ENCODE measurements at places on chromosomes 2 and 18.
A peak's percentile ranks its signal among the peaks of the same experiment; 100 is the strongest.

GRCh38 chr2:231308219-231308618 lies 87.3 kb upstream of the B3GNT7 start:
- no peak for DNase-seq

DNA sequence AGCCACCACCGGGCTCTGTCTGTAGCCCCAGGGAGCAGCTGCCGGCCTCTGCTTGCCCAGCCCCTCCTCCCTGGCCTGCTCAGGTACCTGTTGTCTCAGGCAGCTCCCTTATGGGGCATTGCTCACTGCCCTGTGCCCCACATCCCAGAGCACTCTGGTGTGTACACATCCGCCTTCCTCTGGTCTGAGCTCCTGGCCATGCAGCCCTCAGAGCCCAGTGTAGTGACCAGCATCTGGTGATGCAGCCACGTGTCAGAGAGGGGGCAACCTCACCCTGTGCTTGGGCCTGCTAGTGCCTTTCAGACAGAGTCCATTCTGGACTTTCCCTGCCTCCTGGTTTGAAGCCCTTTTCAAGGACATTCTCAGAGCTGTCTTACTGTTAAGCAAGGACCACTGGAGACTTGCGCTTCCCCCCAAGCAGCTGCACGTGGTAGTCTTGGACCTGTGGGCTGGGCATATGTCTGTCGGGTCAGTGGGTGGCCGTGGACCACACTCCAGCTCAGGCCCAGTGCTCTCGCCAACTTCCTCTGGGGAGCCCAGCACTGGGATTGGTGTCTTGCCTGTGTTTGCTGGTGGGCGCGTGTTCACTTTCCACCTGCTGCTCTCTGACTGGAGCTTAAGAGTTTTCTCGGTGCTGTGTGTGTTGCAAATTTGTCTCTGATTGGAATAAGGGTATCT lies 30.7 kb downstream of the DGKD start:
- no peak for DNase-seq

DNA sequence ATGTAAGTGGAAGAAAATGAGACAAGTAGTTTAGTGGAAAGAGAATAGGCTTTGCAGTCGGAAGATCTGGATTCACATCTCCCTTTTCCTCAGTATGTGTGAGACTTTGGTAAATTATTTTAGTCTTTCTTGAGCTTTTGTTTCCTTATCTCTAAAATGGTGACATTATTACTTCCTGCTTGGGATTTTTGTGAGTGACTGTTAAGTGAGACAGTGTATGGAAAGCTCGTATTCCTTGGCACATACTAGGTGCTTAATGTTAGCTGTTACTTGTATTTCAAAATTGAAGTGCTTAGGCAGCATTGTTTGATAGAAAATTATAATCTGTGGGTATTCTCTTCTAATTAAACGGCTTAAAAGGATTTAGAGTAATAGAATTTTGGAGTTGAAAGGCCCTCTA lies 2.0 kb downstream of the ZNF638 start:
- DNase-seq = peak; percentile 18

DNA sequence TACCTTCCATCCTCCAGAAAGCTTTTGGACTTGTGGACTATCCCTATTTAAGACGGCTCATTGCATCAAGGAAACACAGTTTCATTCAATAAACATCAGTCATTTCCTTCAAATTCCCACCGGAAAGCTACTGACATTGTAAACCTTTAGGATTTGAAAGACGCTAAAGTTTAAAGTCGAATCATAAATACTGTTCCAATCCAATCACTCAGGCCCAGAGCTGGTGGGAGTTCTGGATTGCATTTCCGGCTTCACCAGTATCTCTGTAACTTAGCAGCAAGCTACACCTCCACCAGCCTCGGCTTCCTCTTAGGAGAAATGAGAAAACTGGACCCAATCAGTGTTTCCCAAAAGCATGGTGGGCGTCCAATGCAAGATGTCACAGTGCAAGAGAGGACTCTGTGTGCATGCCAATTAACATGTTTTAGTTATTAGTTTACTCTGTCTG lies 1.6 kb downstream of the WDFY1 start:
- peak; percentile 26 for DNase-seq

DNA sequence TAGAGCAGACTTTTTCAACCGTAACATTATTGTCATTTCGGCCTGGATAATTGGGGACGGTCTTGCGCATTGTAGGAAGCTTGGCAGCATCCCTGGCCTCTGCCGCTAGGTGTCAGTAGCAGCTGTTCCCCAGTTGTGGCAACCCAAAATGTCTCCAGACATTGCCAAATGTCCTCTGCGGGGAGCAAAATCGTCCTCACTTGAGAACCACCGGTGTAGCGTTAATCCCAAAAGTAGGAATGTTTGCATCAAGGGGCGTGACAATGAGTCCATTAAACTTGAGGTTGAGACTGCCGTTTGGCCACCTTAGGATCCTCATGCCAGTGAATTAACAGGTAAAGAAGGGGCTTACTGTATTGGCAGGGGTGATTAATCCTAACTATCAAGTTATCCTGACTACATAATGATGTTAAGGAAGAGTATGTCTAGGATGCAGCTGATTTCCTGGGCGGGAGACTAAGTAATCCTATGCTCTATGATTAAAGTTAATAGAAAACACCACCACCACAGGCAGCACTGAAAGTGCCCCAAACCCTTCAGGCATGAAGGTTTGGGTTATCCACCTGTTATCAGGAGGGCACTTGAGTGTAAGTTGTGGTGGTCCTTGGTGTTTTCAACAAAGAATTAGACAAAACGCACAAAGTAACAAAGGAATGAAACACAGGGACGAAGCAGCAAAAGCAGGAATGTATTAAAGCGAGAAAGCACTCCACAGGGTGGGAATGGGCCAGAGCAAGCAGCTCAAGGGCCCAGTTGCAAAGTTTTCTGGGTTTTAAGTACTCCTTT lies 4.9 kb upstream of the ZC3H8 start:
- DNase-seq = peak; percentile 62

DNA sequence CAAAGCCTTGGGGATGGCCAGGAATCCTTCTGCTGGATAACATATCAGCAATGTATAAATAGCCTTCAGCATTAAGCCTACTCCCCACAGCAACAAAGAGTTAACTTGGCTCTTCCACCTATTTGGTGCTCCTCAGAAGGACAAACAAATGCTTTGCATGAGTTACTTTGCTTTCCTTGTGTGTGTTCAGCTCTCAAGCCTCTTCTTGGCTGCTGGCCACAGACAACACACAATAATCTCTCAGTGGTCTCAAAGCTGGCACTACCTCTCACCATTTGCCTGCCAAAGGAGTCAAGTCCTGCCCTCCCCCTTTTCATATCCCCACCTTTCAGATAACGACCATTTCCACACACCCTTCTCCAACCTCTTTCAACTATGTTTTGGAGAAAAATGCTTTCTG lies 17.5 kb downstream of the FTCDNL1 start:
- no peak for DNase-seq
